ENCODE measurements at places on chromosomes 4 and X.

DNA sequence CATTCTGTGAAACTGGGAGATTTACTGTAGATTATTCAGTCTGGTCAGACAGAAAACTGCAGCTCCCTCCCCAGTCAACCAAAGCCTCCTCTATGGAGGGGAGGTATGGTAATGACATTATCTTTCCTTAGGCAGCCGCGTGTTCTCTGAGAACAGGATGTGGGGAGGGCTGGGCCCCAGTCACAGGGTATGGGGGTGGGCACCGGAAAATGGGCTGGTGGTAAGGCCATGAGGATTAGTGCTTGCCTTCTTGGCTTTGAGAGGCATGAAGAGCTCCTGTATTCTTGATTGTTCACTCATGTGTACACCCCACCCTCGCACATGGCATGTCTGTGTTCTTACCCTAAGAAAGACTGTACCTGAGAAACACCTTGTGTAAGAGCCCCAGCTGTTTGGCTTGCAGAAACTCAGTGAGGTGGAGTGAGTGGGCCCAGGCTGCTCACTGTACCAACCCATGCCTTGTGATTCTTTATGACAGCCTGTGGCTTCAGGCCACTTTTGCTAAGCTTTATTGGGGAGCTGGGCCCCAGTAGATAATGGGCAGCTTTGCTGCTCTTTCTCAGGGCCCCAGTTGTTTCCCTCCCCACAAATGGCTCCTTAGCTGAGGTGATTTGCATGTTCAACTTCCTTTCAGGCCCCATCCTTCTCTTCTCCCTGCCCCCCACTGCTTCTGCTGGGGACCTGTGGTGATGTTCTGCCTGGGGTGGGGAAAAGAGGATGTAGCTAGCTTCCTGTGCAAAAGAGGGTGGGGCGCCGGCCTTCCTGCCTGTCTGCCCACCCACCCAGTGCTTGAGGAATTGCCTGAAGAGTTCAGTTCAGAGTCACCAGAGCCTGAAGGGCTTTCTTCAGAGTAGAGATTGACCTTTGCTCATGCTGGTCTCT, 30.7 kb downstream of the MSN start:
- DNase-seq, result peak; percentile 89

GRCh38 chrX:7088968-7089615, 58.4 kb upstream of the STS start:
- DNase-seq, result no peak

DNA sequence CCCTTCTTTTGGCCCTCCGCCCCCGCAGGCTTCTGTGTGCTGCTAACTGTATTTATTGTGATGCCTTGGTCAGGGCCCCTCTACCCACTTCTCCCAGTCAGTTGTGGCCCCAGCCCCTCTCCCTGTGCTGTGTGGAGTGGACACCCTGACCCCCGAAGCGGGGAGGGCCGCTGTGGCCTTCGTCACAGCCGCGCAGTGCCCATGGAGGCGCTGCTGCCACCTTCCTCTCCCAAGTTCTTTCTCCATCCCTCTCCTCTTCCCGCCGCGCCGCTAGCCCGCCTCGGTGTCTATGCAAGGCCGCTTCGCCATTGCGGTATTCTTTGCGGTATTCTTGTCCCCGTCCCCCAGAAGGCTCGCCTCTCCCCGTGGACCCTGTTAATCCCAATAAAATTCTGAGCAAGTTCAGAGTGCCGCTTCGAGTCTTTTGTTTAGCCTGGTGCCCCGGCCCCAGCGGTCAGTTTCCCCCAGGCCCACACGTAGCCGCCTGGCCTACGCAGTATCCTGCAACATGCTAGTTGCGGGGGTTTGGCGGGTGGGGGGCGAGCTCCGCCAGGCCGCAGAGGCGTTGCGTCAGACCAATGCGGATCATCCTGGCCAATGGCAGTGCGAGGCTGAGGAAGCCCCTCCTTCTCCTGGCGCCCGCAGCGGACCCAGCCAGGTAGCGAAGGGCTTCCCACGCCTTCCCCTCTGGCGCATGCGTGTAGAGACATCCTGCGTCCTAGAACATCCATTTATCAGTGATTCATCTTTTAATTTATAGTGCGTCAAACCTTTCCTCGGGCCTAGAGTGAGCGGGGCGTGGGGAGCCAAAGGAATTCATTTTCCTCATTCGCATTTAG, 5.6 kb upstream of the KANTR start:
- peak; percentile 80 for DNase-seq

- DNase-seq, result no peak
Observed at GRCh38 chrX:149458586-149458985, 46.5 kb downstream of the IDS start.

DNA sequence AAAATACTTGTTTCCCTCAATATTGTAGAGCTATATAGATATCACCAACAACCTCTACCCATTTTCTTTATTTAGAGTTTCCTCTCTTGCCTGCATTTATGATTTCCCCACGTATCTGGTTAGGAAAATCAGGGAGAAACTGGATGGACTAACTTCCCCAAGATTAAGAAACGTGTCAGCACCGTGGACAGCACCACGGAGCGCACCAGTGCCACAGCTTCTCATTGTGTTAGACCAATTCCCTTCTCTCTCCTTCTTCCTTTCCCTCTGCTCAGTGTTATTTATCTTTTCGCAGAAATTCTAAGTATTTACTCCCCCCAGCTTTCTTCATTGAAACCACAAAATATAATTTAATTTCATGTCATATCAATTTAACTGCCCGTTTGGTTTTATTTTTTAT, 568.6 kb upstream of the BOD1L1 start:
- DNase-seq, result no peak

- no peak for DNase-seq
Observed at GRCh38 chr4:72679666-72680065, 110.6 kb upstream of the ADAMTS3 start.

DNA sequence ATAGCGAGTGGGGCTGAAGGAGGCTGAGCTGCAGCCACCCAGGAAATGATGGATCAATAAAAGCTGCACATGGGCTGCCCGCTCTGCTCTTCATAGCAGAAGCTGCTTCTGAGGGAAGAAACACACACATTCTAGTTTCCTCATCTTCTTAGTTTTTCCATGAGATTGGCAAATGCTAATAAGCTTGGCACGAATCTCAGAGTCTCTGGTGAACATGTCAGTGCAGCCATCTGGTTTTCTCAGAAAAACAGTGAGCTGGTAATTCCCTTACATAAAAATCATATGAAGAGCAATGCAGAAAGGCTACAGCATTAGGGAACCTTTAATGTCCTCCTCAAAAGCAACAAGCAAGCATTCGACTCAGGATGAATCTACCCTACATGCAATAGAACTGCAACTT, 69.9 kb downstream of the GATB start:
- DNase-seq, result no peak

GRCh38 chr4:186002853-186003252, 66.1 kb upstream of the TLR3 start:
- no peak for DNase-seq

- no peak for DNase-seq
Observed at GRCh38 chrX:40035726-40036125, 62.0 kb downstream of the BCOR start.

GRCh38 chr4:98627531-98628257, 30.7 kb downstream of the TSPAN5 start:
- no peak for DNase-seq

All from activated CD8-positive, alpha-beta memory T cell treated with anti-CD3 and anti-CD28 coated beads, Interleukin-2, amount 10 ng/mL, durations not matched to agents 7 days and 5 days (primary cell).